ENCODE measurements at places on chromosomes 1 and 21. TPM values are rescaled to one million over a fixed set of nuclear protein-coding genes. Genes with fewer than 3 reads are reported as not detected.

NUCKS1 gene
- 257 TPM for total RNA-seq

OLFML3 gene
- total RNA-seq: 22.5 TPM

CLDN19 gene
- not detected for total RNA-seq

ABCA4 gene
- 0.94 TPM for total RNA-seq

STPG1 gene
- 1.9 TPM for total RNA-seq

PCSK9 gene
- 4.1 TPM for total RNA-seq
